ENCODE measurements at places on chromosomes 5 and 9. TPM values are rescaled to one million over a fixed set of nuclear protein-coding genes. Genes with fewer than 3 reads are reported as not detected.

The C9orf50 gene
- polyA plus RNA-seq: not detected

The IL3 gene
- not detected for polyA plus RNA-seq

The ACOT12 gene
- polyA plus RNA-seq: not detected

The SPOCK1 gene
- 1.2 TPM for polyA plus RNA-seq

The PFN3 gene
- not detected for polyA plus RNA-seq

The HSPB3 gene
- polyA plus RNA-seq: not detected

The BTNL3 gene
- polyA plus RNA-seq: 0.33 TPM

The CTNND2 gene
- 0.30 TPM for polyA plus RNA-seq

The PTGER4 gene
- polyA plus RNA-seq: 23.4 TPM

The COL27A1 gene
- 5.6 TPM for polyA plus RNA-seq

The LCN1 gene
- polyA plus RNA-seq: not detected

The PITX1 gene
- 149 TPM for polyA plus RNA-seq

The LECT2 gene
- not detected for polyA plus RNA-seq

The CD72 gene
- 2.8 TPM for polyA plus RNA-seq

The PRLR gene
- polyA plus RNA-seq: 0.56 TPM

The N4BP3 gene
- polyA plus RNA-seq: 2.6 TPM

The KIAA0825 gene
- polyA plus RNA-seq: 0.37 TPM

The DNM1 gene
- 2.3 TPM for polyA plus RNA-seq

The FUT7 gene
- 0.50 TPM for polyA plus RNA-seq

The RMI1 gene
- 3.3 TPM for polyA plus RNA-seq

The AFAP1L1 gene
- polyA plus RNA-seq: 1.5 TPM

Measured in stomach (tissue), 19 donors.